NK-92 treated with Interleukin-12 subunit alpha and Interleukin-12 subunit beta, amount 100 ng/mL, for 24 hours (cell line): ENCODE measurements at places on chromosomes 2 and 18.

GRCh38 chr2:66688951-66689350 is 254.0 kb downstream of the MEIS1 start:
- DNase-seq: no peak

- no peak for DNase-seq
These were observed 345.6 kb downstream of the MYCN start for GRCh38 chr2:16285813-16286510.

DNA sequence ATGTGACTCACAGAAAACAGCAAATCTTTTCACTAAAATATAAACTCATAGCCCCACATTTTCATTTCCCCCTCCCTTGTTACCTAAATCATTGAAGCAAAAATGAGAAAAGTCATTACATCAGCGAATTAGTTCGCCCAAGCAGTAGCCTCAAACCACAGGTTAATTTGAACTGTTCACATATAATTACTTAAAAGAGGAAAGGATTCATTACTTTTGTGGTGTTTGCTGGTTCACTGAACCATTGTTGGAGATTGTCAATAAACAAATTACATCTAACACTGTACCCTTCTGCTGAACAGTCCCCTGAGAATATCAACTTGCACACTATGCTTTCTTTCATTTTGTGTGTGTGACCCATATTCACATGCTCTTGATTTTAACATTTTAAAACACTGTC is 238.7 kb downstream of the ERBB4 start:
- no peak for DNase-seq

GRCh38 chr2:37323781-37324535 is 675 bp downstream of the PRKD3 start:
- DNase-seq: peak; percentile 40

GRCh38 chr2:64646007-64646880 is 7.5 kb downstream of the SERTAD2 start:
- peak; percentile 44 for DNase-seq

DNA sequence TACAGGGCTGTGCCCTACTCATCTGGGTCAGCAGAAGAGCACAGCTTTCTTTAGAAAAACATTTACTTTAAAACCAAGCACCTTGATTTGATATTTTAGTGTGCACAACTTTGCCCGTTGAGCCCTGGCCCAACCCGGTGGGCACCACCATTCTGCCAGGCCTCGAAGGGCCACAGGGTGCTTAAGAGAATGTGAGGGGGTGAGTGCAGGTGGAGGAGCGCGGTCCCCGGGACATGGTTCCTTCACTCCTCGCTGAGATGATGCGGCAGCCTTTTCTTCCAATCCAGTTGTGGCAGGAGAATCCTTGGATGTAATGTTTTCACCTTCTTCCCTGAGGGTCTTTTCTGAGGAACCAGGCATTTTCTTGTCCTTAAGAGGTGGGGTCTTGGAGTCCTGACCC is 119.0 kb downstream of the RPIA start:
- no peak for DNase-seq

DNA sequence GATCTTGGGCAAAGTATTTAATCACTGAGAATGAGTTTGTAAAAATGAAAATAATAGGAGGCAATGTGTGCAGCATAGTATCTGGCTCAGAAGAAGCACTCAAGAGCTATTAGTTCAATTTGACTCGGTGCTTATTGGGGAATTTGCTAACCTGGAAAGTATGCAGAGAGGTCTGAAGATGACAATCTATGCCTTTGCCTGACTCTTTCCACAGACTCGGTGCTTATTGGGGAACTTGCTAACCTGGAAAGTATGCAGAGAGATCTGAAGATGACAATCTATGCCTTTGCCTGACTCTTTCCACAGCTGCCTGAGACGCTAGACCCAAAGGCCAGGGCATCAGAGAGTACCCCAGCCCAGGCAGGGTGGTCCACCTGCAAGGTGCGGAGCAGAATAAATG is 12.2 kb upstream of the SH3BP4 start:
- no peak for DNase-seq

- DNase-seq: no peak
These were observed 108.2 kb downstream of the TDRD15 start for GRCh38 chr2:21231985-21232384.

GRCh38 chr2:6968319-6969100 is 51.3 kb downstream of the RNF144A start:
- no peak for DNase-seq

DNA sequence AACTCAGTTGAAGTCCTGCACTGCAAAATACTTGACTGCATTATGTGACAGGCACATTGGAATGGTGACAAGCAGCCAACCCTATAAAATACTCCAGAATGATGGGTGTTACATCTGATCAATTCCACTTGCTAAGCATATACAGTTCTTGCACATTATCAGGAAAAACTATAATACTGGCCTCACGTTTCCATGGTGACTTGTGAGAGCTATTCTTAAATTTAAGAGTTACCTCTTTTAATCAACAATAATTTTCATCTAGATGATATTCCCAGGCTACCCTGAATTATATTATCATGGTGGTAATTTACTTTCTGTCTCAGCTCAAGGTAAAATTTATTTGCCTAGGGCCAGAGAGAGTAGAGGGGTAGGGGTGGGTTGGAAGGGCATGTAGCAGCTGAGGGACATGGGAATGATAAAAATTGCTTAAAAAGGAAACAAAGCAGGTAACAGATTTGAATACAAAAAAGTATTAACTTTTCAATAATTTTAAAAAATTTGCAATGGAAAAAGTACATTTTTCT is 132.3 kb upstream of the PGAP1 start:
- no peak for DNase-seq

- DNase-seq: no peak
These were observed 1.3 kb downstream of the LAMA3 start for GRCh38 chr18:23690505-23691068.

- DNase-seq: no peak
These were observed 2.7 kb downstream of the TMEM163 start for GRCh38 chr2:134715932-134716643.

GRCh38 chr2:239227661-239228371 is 173.0 kb downstream of the HDAC4 start:
- no peak for DNase-seq

- DNase-seq: no peak
These were observed 66.0 kb downstream of the DIS3L2 start for GRCh38 chr2:232027530-232027929.

DNA sequence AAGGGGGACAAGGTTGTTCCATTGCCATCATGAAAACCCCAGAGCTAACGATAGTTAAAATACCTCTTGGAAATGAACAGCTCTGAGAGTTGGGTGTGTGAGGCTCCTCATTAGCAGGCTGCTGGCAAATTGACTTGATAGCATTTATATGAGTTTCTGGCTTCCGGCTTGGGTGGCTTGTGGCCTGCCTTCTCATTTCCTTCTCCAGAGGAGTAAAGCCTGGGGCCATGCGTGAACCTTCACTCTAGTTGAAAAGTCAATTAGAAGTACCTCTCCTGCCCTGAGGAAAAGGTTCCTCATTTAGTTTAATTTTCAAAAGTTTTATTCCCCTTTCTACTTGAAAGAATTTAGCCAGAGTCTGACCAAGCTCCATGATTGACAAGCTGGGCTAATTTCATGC is 67.1 kb downstream of the MGAT5 start:
- DNase-seq: no peak

- DNase-seq: no peak
These were observed 27.8 kb upstream of the MAP4K3 start for GRCh38 chr2:39464864-39465263.

DNA sequence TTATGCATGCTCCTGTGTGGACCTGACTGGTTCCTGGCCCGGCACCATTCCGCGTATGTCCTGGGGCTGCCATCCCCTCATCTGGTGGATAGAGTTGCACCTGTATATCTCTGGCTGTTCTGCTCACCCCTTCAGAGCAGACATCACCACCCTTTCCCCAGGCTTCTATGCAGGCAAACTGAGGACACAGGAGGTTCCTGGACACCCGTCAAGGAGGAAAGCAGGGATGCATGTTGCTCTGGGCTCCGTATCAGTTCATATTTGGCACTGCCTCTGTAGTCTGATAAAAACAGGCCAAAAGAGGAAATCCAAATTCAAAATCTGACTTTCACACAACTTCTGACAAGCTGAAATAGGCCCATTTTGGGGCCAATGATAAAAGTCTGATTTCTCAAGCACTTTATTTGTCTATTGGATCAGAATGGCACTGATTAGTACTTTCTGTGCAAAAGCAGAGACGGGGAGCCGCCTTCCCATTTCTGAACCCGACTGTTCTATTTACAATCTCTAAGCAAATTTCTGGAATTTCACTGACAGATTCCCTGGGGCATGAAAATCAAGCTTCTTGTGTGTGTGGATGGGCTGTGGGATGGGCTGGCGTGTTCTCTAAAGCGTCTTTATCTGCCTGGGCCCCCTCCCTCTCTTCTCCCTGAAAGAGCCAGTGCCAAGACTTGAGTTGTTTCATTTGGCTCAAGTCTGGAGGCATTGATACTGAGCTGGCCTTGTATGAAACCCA is 96.9 kb downstream of the SETBP1 start:
- DNase-seq: no peak
